Stimulated activated CD8-positive, alpha-beta memory T cell treated with anti-CD3 and anti-CD28 coated beads, Interleukin-7, amount 100 ng/mL, for 1 hour (primary cell): ENCODE measurements at places on chromosomes 1 and 21.

- no peak for DNase-seq
These were observed 82.1 kb downstream of the TTC3 start for GRCh38 chr21:37155186-37155585.

DNA sequence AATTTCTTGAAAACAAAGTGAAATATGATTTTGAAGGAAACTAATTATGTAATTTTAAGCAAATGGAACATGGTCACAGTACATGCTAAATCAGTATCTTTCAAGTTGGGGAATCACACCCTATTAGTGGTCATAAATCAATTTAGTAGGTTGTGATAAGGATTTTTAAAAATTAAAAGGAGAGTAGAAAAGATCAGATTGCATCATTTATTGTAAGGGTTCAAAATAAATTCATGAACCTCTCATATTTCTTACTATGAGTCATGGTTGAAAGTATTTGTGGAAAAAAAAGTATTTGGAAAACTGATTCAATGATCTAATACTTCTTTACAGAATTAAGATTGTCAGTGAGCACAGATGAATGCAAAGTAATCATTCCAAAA lies 14.6 kb downstream of the ADSS2 start:
- DNase-seq: no peak

DNA sequence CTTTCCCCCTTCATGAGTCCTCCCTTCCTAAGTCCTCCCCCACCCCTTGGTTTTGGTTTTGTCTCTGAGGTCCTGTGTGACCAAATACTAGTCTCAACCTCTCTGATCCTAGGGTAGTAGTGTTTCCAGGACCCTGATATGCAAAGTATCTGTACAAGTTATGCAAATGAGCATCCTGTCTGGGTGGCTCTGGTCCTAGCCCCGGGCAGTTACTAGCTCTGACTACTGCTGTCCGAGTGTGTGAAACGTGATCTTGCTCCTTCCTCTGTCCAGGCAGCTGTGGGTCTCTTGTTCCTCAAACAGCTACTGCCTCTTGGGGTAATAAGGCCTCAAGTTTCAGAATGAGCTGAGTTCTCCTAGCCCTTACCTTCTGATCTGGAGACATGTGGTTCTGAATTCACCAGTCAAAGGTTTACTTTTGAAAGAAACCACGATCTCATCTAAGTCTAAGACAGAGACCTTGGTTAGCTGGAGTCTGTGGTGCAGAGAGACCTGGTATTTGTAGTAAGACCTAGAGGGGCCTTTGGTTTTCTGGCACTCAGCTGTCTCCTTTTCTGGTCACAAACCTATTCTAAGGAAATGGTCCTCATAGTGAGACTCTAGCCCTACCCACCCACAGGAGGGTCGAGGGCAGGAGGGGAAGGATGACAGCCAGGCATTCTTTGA lies 31.0 kb upstream of the IL19 start:
- no peak for DNase-seq

- no peak for DNase-seq
These were observed 62.3 kb upstream of the HIVEP3 start for GRCh38 chr1:41980827-41981653.

DNA sequence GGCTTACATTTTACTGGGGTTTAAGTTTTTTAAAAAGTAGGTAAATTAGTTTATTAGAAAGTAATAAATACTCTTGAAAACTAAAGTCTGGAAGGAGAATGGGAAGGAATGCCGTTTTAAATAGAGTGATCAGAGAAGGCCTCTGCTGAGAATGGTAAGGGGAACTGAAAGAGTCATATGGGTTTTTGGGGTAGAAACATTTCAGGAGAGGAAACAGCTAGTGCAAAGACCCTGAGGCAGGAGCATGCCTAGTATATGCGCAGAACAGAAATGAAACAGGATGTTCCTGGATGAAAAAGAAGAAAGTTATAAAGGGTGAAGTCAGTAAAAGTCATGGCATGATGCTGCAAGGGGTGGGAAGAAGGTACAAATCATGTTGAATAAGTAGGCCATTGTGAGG lies 38.9 kb downstream of the ZC3H11B start:
- DNase-seq: no peak

DNA sequence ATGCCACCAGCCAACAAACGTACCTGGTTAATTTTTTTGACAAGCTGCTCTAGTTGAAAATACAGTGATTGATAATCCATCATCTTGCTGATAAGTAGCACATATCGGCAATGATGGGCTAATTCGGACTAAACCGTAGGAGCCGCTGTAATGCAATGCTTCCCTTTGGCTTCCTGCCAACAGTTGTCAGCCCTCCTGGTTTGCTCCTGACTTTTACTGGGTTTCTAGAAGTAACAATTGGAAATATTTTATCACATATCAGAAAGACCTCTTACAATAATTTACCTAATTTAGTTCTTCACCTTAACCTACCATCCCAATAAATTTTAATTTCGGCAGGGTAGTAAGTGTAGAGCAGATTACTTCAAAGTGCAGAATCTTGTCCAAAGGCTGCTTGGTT lies 148.5 kb downstream of the DHRS3 start:
- DNase-seq: no peak

GRCh38 chr1:65791801-65792668 lies 660 bp upstream of the PDE4B start:
- no peak for DNase-seq

GRCh38 chr1:161209790-161210409 lies 5.2 kb upstream of the FCER1G start:
- peak; percentile 50 for DNase-seq

DNA sequence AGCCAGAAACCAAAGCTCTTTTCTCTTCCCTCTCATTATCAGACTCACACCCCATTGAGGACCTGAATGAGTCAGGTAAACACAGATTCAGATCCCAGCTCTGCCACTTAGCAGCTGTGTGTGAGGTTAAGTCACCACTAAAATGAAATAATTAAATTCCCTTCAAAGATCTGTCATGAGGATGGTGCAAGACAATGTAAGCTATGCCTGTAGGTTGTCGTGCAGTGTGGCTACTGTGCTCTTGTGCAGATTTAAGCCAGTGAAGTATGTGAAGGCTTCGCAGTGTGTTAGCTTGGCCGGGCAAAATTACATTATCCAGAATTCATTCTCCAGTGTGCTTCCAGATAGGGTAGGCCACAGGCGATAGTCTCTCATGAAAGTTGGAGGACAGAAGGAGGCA lies 13.6 kb downstream of the UBL4B start:
- no peak for DNase-seq

DNA sequence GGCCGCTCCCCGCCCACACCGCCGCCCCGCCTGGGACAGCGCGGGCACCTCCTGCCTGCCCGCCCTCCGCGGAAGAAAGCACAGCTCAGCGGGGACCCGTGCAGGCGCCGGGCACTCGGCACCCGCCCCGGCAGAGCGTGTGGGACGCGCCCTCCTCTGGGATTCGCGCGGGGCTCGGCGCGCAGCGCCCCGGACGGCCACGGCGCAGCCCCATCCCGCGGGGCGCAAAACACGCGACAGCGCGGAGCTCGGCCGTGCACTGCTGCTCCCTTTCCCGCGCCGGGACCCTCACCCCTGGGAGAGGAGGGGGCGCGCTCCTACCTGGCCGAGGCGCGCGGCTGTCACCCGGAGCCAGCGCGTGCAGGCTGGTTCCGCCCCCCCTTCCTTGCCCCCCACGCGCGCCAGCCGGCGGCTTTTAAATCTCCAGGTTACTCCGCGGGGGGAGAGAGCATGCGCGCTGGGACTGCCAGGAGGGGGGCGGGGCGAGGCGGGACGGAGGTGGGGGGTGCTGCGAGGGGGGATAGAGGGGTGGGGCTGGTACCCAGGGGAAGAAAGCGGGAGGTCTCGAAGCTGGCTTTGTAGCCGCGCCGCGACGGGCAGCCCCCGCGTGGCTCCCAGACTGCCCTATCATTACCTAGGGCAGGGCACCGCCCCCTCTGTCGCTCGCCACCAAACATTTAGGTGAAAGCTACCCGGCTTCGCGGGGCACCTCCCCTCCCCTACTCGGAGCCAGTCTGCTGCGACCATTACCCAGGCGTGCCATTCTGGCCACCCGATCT lies at the start of gene SLC45A3:
TSS of gene SLC45A3 (minus strand) at position 437 of the 779 bp plus-strand sequence. CDS start 15,853 bp downstream, outside the sequence.
- DNase-seq: no peak

DNA sequence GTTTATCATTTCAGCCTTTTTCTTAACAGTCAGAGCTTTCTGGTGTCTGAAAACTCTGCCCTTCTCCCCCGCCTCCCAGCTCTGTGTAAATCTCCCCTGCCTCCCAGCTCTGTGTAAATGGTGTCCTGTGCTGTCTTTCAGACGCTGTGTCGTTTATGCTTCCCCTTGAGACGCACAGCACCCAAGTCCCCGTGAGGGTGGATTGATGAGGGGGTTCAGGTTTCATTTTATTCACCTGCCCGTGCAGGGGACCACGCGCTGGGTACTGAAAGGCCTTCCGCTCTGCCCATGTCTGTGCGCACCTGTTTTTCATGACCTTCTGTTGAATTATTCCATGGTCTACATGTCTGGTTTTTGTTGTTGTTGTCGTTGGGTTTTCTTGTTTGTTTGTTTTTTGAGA lies 108.2 kb upstream of the COL6A1 start:
- no peak for DNase-seq

DNA sequence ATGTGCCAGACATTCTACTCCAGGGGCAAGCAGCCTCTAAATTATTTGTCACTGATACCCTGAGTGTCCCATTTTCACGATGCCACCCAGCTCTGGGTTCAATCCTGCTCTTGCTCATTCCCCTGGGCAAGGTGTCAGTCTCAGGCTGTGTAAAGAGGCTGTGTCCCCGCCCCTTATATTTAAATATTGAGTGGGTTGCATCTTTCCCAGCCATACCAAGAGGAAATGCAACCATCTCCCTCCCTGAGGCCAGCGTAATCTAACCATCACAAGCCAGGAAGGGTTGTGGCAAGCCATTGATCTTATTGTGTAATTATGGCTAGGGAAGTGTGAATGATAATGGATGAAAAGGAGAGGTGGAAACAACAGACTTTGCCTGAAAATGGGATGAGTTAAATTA lies 54.7 kb upstream of the CLDN14 start:
- DNase-seq: no peak

- no peak for DNase-seq
These were observed 9.1 kb upstream of the C21orf91 start for GRCh38 chr21:17828223-17828622.

GRCh38 chr1:57544345-57544744 lies 120.5 kb upstream of the DAB1 start:
- no peak for DNase-seq

DNA sequence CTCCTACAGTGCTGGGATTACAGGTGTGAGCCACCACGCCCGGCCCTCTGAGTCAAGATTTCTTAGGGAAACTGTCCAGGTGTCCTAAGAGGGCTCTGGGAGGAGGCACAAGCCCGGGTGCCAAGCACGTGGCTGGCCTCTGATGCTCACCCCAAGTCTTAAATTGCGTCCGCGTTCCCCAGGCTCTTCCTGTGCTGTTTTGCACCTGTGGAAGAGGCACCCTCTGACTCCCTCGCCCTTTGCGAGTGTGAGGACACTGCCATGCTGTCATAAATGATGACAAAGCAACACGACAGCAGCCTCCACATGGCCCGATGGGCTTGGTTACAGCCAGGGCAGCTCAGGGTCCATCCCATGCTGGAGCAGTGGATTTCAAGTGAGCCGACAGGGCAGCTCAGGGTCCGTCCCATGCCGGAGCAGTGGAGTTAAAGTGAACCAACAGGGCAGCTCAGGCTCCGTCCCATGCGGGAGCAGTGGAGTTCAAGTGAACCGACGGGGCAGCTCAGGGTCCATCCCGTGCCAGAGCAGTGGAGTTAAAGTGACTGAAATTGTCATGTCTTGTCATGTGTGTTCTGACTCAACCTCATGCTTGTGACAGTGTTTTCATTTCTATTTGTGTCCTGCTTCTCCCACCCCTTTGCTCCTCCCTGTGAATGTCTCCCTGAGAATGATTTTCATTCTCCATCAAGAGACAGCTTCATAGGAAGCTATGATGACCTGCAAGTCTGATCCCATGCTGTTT lies 33.9 kb downstream of the PCNT start:
- DNase-seq: no peak

- peak; percentile 10 for DNase-seq
These were observed 17.9 kb upstream of the MIIP start for GRCh38 chr1:12001249-12001917.

DNA sequence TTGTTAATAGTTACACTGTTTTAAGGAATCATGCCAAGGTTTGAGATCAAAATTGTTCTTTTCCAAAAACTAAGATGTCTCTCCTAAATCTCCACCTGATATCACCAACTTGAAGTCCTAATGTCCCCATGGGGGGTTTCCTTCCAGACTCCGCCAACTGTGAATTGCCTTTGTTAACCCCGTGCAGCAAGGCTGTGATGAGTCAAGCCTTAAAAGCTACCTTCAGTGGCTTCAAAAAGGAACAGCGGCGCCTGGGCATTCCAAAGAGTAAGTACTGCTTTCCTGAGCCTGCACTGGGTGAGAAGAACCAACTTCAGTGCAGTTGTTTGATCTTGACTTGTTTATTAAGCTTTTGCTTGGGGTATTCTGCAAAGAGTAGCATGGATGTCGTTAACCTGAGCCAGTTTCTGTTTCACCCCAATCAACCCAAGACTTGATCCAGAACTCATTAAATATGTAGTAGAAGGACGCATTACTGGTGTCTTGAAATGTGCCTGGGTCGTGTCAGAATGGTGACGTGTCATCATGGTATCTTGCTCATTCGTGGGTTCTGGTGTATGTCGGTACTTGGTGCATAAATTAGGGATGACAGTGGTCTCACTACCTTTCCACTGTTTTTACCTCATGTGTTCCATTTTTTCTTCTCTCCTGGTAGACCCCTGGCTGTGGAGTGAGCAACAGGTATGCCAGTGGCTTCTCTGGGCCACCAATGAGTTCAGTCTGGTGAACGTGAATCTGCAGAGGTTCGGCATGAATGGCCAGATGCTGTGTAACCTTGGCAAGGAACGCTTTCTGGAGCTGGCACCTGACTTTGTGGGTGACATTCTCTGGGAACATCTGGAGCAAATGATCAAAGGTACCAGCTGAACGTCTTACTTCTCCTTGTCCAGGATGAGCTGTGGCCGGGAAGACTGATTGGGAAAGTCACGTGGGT lies 8.7 kb downstream of the ETS2 start:
- DNase-seq: no peak

DNA sequence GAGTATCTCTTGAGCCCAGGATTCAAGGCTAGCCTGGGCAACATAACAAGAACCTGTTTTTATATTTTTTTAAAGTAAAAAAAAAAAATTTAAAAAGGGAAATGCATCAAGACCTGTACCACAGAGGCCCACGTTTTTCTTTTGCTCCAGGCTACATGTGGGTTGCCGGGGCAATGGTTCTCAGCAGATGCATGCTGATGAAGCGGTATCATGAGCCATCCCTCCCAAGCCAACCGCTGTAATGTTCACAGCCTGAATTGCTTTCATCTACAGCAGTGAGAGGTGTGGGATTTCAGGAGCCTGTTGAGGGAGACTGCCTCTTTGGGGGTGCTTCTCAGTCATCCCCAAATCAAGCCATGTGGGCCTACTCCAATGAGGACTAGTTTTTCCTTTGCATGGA lies 60.5 kb downstream of the CD58 start:
- DNase-seq: no peak

- no peak for DNase-seq
These were observed 10.1 kb downstream of the H6PD start for GRCh38 chr1:9244501-9245229.
